NCI-H446 (cell line): ENCODE measurements at places on chromosomes 16 and 17.

- no peak for DNase-seq
Measured at GRCh38 chr16:57585051-57585687, 42.7 kb downstream of the ADGRG5 start.

DNA sequence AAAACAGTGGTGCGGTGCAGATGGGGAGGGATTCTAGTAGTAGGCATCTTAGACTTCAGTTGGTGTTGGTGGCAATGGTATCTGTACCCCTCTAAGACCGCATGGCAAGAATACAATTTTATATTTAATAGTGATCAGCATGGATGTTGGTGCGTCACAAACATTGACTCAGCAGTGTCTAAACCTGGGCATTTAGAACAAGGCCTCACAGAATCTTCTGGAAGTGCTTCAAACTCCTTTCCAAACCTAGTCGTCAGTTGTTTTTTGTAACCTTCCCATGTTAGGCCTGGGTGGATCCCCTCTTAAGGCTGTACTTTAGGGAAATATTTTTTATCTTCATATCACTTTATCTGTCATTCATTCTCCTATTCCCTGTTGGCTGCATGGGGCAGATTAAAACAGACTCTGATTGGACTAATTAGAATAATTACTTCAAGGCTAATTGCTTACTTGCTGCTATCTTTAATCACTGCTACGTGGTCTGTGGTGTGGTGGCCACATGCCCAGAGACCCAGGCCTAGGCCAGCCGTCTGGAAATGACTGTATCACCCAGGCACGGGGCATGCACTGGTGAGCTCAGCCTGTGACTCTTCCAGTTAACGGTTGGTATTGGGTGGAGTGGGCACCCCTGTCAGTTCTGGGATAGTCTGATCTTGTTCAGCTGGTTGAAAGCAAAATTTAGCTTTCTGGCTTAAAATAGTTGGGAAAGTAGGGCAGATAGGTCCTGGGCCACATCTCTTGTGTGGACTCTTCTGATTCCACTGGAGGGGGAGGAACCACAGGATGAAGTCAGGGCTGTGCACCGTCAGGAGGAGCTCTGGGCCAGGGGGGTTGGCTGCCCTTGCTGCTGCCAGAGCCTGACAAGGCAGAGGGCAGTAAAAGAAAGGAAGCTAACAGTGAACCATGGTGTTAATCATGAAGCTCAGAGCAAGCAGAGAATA lies 4.5 kb downstream of the ALKBH5 start:
- no peak for DNase-seq

DNA sequence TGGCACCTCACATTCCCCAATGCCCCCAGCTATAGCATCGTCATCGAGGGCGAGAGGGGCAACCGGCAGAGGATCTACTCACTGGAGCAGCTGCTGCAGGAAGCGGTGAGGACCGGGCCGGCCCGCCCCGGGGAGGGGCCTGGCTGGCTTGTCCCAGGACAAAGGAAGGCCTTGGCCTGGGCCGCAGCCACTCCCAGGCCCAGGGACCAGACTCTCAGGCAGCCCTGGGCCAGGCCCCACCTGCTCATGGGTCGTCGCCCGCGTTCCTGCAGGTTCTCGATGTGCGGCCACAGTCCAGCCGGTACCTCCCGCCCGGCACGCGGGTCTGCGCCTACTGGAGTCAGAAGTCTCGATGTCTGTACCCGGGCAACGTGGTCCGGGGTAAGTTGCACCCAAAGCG lies 53.4 kb downstream of the ACTG1 start:
- no peak for DNase-seq

DNA sequence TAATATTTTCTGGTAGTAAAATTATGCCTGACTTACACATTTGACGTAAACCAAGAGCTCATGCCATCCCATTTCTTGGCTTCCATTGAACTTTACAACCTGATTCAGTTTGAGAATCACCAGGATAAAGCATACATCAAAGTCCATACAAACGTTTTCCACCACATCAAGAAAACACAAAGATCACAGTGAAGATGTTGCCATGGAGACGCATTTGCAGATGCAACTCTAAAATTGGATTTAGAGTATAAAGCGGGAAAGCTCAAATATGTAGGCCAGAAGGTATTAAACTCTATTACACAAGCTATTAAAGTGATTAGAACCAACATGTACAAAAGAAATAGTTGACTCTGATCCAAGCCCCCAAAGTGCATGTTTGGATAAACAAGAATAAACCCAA lies 10.4 kb downstream of the C16orf46 start:
- no peak for DNase-seq

- no peak for DNase-seq
Measured at GRCh38 chr16:61214780-61215179, 821.5 kb downstream of the CDH8 start.

- no peak for DNase-seq
Measured at GRCh38 chr16:4578961-4579530, 22.9 kb downstream of the C16orf96 start.

DNA sequence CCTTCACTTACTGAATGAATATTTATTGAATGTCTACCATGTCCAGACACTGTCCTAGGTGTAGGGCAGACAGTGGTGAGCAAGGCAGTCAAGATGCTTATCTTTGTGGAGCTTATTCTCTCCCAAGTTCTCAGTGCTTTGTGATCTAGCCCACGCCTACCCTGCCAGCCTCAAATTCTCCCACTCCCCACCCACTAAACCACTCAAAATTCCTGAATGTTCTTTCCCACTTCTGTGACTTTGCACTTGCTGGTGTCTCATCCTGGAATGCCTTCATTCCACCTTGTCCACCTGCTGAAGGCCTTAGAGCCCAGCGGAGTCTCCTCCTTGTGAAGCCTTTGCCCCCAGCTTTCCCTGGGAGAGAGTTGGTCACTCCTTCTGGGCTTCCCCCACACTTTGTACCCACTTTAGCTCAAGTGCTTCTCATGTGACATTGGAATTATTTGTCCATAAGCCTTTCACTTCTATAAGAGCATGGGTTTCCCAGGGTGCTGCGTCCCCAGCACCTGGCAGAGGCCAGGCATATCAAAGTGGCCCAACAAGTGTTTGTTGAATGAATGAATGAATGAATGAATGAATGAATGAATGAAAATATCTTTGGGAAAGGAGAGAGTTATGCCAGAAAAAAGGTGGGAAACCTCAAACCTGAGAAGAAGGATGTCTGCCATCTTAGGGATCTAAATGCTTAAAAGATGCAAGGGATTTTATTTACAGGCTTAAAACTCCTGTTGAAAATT lies 23.0 kb downstream of the CCDC182 start:
- no peak for DNase-seq

DNA sequence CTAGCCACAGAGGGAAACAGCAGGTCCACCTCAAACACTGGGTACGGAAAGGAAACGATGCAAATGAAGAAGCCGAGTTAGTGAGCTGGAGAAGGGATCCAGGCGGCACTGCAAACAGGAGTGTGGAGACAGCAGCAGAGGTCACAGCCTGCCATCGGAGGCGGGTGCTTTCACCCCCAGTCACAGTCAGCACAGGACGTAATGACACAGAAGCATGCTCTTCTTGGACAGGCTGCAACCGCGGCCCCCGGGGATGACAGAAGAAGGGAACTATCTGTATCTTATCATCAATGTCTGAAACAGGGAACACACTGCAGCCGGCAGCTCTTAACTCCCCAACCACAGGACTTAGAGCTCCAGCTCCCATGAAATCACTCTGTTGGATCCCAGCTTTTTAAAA lies 16.1 kb upstream of the SLC38A8 start:
- DNase-seq: no peak

DNA sequence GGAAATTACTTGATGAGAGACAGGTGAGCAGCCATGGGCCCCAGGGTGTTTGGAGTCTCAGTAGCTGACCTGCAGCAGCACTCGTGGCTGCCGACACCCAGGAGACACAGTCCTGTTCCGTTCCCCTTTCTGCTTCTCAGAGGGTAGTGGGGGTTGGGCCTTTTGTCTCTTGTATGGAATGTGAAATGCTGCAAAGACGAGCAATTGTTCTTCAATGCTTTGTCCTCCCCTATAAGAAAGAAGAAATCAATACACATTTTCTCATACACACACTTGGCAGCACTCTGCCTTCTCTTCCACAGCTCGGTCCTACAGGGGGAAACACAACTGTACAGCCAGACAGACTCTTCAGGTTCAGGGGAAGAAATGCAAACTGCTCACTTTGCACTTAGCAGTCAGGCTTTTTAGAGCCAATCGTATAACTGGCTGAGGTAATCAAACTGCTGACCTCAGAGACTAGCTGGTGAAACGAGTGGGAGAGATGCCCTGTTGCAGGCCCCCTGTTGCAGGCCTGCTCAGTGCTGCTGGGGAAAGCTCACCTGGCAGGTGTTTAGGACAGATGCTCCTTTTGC lies 96.7 kb downstream of the AATF start:
- DNase-seq: no peak

- DNase-seq: peak; percentile 48
Measured at GRCh38 chr17:6069539-6070429, at the start of gene WSCD1. WSCD1 (plus strand) TSS chr17:6070379; CDS start chr17:6080659, 10,280 bp downstream.

GRCh38 chr17:47730681-47731080 lies 2.4 kb upstream of the TBX21 start:
- no peak for DNase-seq

- no peak for DNase-seq
Measured at GRCh38 chr16:60206516-60206915, 1472.4 kb upstream of the GOT2 start.

DNA sequence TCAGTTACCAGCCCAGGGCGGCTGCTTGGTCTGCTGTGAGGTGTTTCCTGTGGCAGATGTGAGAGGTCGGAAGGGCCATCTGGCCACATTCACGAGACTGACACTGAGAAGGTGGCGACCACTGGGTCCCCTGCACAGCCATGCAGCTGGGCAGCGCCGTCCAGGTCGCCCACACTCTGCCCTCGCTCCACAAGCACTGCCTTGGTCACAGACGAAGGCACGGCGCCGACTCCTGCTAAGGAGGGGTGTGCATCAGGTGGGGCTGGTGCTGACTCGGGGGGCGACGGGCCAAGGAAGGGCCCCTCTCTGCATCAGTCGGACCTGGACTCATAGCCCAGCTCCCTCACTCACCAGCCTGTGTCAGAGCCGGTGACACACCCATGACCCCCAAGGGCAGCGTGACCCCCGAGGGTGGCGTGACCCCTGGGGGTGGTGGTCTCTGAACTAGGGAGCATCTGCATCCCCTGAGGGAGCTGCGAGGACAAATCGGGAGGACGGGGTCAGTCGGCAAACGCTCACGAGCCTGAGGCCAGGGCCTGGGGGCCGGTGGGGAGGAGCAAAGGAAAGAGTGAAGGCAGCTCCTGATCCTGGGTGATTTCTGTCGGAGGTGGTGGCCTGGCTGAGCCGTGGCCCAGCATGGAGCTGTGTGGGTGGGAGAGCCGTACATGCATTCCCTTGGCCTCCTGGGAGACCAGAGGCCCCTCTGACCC lies 30.4 kb downstream of the NME3 start:
- DNase-seq: no peak

DNA sequence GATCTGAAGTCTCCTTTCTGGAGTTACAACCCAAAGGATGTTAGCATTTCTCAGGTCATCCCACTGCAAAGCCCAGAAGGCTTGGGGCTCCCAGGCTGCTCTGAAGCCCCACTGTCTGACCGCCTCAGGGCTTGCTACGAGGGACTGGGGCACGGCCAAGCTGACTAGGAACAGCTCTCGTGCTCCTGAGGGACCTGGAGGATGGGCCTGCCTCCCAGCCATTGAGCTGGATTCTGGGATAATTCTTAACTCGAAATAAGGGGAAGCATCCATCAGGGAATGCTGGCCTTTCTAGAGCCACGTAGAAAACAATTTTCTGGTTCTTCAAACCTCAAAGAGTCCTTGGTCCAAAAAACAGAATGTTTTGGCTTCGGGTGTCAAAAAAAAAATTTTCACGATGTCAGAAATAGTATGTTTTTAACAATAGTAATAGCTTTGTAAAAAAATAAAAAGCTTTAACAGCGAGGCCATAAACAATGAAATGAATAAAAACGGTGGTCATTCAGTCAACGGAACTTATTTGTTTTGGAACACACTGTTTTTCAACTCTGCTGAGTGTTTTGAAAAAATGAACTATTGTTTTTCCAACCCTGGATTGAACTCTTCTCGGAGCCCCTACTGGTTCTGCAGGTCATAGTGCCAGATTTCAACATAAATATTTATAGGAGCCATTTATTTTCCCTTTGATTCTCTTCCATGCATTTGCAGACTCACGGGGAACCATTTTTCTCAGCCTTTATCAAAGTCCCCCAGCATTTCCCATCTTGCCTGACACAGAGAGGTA lies 16.4 kb upstream of the HERPUD1 start:
- no peak for DNase-seq

GRCh38 chr16:67329901-67330300 lies 3.3 kb downstream of the LRRC36 start:
- DNase-seq: no peak

GRCh38 chr17:55531053-55531728 lies 19.9 kb upstream of the SMIM36 start:
- no peak for DNase-seq

DNA sequence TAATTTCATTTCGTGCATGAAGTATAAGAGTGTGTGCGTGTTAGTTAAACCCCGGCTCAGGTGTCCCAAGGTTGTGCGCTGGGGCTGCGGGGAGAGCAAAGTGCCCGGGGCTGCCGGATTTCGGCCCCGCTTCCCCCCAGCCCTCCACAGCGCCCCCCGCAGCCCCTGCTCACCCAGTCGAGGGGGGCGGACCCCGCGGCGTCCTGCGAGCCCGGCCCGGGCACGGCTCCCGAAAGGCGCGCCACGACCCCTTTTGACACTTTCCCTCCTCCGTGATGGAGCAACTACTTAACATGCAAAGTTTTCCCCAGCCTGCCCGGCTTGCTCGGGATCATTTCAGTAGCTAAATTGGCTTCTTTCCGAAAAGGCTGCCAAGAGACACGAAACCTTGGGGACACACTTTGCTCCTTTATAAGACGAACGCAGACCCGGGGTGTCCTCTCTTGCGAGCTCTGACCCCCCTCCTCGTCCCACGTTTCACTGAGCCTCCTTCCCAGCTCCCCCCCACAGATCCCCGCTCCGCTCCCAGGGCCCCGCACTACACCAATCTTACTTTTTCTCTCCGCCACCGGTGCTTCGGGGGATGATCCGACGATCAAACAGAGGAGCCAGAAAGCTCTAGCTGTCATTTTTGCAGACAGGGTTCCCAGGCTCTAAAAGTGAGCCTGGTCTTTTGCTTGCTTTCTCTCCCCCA lies 552 bp downstream of the C17orf58 start:
- DNase-seq: no peak

DNA sequence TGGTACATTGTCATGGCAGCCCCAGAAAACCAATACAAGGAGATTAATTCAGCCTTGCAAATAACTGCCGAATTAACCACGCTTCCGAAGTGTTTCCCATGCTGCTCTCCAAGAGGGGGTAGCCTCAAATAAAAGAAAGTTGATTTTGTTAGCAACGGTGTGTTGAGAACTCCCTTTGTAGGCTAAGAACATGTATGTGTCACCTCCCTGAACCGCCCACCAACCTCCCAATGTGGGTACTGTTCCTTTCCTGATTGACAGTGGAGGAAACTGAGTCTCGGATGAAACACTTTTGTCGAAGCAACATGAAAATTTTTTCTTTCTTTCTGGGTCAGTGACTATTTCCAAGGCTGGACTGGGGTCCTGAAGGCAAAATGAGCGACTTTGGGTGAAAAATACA lies 25.1 kb downstream of the CACNG4 start:
- DNase-seq: no peak

- no peak for DNase-seq
Measured at GRCh38 chr16:3980253-3981111, 100.0 kb upstream of the CREBBP start.

- DNase-seq: no peak
Measured at GRCh38 chr17:43444223-43445008, 39.4 kb upstream of the DHX8 start.
